Natural killer cell (primary cell): ENCODE measurements at places on chromosomes 7 and 10. TPM values are rescaled to one million over a fixed set of nuclear protein-coding genes. Genes with fewer than 3 reads are reported as not detected.

The TMEM248 gene
- total RNA-seq = 97.3 TPM

- DNase-seq = no peak
Measured at GRCh38 chr10:124250506-124250905, 157.1 kb upstream of the CHST15 start.

- DNase-seq = no peak
Measured at GRCh38 chr7:1461646-1462375, 2.5 kb upstream of the MICALL2 start.

DNA sequence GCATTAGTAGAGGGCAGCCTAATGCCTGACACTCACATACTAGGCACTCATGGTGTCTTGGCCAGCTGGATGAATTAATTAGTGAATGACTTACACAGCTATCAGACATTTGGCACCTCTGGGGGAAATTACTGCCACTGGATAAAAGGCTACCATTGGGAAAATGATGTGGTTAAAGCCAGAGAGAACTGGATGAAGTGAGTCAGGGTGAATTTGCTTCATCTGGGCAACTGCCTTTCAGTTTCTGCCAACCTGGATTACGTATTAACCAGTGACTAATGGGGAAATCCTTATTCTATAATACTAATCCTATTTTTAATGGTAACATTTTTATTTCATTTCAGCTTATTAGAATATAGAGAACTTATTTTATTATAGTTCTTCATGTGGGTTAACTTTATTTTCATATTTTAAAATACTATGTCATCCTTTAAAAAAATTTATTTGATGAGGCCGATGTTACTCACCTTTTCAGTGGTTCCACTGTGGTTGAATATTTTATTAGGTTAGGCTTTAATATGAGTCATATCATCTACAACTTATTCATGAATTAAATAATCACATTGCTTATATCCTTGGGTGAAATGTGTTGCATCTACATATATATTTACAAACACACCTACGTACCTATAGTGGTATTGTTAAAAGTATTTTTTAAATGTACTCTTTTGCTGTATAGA lies 85.6 kb upstream of the CAPZA2 start:
- DNase-seq = no peak

DNA sequence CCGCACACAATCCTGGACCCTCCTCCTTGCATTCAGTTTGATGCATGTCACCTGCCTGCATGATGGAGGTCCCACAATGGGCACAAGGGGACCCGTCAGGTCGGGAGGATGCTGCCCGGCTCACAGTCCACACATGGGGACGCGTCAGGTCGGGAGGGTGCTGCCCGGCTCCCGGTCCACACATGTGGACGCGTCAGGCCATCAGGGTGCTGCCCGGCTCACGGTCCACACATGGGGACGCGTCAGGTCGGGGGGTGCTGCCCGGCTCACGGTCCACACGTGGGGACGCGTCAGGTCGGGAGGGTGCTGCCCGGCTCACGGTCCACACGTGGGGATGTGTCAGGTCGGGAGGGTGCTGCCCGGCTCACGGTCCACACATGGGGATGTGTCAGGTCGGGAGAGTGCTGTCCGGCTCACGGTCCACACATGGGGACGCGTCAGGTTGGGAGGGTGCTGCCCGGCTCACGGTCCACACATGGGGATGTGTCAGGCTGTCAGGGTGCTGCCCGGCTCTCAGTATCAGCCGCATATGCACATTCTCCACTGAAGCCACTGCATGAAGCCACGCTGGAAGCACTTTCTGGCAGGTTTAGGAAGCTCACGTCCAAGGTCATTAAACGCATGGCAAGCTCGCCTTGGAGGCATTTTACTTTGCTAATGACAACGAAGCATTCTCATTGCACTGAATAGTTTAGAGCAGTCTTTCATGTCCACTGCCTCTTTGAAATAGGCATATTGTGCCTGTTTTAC lies 50.3 kb downstream of the DIP2C start:
- DNase-seq = no peak

DNA sequence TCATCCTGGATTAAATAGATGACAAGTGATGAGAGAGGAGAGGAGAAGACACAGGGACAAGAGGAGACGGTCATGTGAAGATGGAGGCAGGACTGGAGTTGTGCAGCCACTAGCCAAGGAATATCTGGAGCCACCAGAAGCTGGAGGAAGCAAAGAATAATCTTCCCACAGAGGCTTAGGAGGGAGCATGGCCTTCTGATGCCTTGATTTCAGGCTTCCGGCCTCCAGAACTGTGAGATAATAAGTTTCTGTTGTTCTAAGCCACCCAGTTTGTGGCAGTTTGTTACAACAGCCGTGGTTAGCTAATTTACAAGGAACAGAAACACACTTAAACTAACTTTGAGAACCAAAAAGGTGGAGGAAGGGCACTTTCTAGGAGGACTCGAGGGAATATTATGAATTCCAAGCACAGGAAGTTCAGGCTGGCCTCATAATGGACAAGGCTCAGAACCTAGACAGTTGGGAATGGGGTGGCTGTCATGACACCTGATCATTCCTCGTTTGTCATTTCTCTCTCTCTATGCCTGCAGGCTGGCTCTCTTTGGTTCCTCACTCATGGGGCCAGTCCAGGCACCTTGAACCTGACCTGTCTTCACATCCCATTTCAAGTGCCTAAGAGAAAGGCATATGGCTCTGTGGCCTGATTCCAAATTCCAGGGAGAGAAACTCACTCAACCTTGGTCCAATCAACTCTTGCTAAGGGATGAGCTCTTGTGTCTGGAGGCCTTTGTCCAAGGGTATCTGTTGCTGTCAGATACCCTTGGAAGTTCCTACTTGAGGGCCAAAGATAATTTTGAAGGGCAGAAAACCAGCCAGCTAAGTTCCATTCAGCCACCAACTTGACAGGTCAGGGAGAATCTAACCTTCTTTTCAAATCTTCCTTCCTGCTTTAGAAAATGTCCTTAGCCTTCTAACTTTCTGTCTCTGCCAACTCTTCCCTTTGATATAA lies 33.5 kb upstream of the PDZD8 start:
- DNase-seq = no peak

GRCh38 chr10:21506351-21506750 lies 19.1 kb downstream of the SKIDA1 start:
- no peak for DNase-seq

GRCh38 chr7:28362812-28363211 lies 49.5 kb upstream of the CREB5 start:
- DNase-seq = no peak
